Activated CD8-positive, alpha-beta memory T cell treated with anti-CD3 and anti-CD28 coated beads for 4 hours (primary cell): ENCODE measurements at places on chromosomes 6 and 20.

DNA sequence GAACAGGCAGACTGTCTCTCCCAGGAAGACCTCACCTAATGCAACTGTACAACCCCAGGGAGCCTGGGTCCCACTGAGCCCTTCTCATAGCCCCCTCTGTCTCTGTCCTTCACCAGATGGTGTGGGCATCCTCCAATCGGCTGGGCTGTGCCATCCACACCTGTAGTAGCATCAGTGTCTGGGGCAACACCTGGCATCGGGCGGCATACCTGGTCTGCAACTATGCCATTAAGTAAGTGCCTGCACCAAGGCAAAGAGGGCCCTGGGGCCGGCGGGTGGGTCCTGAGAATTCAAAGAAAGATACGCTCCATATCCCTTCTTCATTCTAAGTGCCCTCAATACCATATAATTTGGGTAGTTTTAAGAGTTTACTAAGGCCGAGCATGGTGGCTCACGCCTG is 8.3 kb downstream of the R3HDML start:
- DNase-seq: no peak

DNA sequence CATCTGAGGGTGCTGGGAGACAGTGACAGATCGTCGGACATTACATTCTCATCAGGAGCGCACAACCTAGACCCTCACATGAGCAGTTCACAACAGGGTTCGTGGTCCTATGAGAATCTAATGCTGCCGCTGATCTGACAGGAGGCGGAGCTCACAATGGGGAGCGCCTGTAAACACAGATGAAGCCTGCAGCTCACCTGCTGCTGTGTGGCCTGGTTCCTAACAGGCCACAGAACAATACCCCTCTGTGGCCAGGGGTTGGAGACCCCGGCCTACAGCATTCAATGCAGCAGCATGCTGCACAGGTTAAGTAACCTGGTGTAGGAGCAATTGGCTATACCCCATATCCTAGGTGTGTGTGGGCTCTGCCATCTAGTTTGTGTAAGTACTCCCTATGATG is 19.5 kb downstream of the ANKRD60 start:
- no peak for DNase-seq

GRCh38 chr20:2692036-2692885 is at the start of gene EBF4:
Gene EBF4, plus strand, starts transcription at chr20:2692780. Its CDS starts 866 bp downstream, at chr20:2693646.
- DNase-seq: no peak

DNA sequence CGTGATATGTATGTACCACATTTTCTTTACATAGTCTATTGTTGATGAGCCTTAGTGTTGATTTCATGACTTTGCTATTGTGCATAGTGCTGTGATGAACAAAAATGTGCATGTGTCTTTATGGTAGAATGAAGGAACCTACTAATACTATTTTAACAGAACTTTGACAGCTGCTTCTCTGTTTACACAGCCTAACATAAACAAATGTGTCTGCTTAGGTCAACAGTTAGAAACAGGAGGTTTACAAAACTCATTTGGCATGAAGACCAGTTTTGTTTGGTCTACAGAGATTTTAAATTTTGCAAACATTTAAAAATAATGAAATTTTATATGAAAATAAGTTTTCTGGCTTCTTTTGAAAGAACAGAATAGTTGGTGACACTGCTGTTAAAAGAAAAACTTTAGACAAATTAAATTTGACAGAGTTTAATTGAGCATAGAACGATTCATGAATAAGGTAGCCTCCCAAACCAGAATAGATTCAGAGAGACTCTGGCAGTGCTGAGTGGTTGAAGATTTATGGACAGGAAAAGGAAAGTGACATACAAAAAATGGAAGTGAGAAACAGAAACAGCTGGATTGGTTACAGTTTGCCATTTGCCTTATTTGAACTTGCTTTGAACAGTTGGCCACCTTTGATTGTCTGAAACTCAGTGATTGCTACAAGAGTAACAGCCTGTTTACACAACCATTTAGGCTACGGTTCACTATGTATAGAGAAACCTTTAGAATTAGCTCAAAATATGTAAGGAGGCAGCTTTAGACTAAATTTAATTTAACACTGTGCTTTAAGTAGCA is 715.8 kb upstream of the HS3ST5 start:
- no peak for DNase-seq

DNA sequence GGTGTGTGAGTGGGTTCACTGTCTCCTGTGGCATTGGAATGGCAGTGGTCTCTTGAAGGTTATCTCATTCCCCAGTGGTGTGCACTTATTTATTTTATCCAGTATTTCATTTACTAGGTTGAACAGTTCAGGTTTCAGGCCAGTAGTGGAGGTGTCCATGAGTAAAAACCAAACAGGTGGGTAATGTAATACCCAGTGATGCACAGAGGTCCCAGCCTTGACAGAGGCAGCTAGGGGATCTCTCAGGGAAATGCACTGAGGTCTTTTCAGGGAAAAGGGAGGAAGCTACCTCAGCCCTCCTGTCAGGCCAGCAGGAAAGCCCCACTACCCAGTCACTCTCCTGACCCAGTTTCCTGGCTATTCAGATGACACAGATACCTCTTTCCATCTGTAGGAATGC is 403.6 kb downstream of the UTRN start:
- no peak for DNase-seq

DNA sequence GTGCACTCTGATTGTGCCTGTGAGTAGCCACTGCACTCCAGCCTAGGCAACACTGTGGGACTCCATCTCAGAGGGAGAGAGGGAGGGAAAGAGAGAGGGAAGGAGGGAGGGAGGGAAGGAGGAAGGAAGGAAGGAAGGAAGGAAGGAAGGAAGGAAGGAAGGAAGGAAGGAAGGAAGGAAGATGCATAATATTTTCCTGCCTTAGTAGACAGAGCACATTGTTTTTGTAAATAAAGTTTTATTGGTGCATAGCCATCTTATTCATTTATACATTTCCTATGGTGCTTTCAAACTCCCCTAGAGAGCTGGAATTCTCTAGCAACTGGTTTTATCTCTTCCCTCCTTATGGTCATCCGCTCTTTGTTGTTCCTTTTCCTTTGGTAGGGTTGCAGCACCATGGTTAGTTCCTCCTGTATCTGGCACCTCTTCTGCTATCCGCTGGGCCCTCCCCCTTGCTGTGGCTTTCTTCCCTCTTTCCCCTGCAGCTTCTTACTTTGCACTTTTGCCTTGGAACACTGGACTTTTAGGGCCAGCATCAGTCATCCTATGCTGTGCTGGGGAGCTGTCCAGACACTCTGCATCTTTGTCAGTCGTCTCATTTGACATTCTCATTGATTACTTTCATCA is 20.2 kb downstream of the GPR6 start:
- no peak for DNase-seq

GRCh38 chr20:38466983-38467382 is 5.7 kb upstream of the RALGAPB start:
- no peak for DNase-seq

DNA sequence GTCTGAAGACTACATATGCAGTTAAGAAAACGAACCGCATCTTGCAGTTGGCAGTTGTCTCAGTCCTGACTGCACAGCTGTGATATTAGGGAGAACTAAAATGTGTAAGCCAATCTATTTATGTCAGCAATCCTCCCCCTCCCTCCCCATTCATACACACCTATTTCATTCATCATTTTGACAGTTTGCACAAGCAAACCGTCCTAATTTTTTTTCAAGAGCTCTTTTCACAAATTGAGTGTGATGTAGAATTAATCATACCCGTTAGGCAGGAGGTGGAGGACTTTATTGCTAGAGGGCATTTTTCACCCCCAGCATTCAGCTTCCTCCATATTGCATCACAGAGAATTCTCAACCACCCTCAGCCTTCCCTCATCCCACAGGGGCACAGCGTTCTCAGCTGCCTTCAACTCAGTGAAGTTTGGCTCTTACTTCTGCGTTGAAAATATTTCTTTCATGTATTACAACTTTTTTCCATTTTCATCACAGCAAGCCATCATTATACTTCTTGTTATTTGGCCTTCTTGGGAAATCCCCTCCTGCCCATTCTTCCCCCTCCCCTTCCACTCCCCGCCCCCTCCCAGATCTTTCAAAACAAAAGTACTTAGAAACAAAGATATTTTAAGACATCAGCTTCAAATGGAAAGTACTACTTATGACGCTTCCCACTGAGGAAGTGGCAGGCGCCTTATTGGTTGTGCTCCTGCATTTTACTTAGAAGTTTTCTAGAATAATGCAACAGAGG is 37.5 kb downstream of the NOX3 start:
- DNase-seq: peak; percentile 49

GRCh38 chr20:60867589-60867988 is 384.5 kb upstream of the CDH4 start:
- DNase-seq: no peak

DNA sequence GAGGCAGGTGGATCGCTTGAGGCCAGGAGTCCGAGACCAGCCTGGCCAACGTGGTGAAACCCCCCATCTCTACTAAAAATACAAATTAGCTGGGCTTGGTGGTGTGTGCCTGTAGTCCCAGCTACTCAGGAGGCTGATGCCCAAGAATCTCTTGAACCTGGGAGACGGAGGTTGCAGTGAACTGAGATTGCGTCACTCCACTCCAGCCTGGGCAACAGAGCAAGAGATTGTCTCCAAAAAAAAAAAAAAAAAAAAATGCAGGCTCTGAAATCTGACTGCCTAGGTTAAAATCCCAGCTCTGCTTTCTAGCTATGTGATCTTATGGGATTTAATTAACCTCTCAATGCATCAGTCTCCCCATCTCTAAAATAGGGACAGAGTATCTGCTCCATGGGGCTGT is 3.3 kb upstream of the TMEM217 start:
- no peak for DNase-seq

DNA sequence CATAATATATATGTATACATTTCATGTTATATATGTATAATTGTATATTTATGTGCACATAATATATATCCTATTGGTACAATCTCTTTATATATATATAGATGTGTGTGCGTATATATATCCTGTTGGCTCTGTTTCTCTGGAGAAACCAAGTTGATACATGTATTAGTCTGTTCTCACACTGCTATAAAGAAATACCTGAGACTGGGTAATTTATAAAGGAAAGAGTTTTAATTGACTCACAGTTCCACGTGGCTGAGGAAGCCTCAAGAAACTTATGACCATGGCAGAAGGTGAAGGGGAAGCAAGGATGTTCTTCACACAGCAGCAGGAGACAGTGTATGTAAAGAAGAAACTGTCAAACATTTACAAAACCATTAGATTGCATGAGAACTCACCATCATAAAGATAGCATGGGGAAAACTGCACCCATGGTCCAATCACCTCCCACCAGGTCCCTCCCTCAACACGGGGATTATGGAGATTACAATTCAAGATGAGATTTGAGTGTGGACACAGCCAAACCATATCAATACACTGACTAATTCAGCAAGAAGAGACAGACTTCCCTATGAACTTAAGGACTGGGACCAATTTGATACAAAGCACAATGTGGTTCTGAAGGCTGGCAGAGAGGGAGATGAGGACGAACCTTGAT is 14.0 kb downstream of the CST3 start:
- no peak for DNase-seq

- no peak for DNase-seq
Observed at GRCh38 chr6:148790817-148791216, 44.0 kb downstream of the UST start.

DNA sequence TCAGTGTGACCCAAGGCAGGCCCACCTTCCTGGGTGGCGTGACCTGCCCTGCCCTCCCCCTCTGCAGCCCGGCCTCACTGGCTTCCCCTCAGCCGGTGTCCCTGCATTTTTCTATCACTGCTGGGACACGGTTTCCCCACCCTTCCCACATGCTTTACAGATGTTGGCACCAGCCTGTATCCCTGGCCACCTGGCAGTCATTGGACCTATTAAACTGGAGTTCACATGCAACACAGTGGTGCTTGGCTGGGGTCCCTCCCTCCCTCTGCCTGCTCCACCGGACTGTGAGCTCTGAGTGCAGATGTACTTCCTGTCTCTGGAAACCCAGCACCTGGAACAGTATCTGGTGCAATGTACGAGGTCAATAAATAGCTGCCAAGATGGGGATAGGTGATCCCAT is 25.5 kb upstream of the STX16 start:
- no peak for DNase-seq

- DNase-seq: no peak
Observed at GRCh38 chr6:138582573-138582972, 83.3 kb upstream of the NHSL1 start.

DNA sequence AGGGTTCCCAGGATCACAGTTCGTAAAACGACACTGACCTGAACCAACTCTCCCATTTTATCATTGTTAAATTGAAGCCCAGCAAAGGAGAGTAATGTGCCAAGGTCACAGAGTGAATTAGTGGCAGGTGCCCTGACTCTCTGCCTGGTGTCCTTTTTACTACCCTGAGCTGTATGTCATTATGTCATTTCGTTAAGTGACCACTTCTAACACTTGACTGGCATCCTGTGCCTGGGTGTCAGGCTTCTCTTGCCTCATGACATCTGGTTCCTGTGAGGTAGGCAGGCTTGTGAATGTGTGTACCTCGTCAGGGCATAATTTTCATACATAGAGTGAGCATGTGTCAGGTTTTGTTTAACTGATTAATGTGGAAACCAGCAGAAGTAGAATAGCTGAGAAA is 48.6 kb downstream of the RALY start:
- no peak for DNase-seq

GRCh38 chr6:12361042-12361765 is 71.0 kb downstream of the EDN1 start:
- no peak for DNase-seq

DNA sequence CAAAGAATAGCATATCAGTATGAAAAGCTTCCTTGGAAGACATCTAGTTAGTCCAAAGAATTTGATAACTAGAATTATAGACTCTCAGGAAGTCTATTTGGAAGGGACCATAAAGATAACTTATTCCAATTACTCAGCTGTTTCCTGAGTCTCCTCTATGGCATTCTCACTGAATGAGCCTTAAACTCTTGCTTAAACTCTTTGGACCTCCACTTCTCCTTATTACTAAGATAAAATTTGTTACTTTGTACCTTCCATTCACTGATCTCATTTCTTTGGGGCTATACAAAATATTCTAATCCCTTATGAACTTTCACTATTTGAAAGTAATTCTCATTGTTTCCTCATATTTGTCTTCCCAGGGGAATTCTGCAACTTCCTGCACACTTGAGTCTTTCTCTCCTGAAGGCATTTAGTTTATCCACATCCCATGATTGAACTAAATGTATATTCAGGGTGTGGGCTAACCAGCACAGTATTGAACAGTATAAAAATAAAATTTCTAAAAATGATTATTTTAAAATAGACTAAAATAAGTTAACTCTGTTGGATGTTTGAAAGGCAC is 67.1 kb upstream of the NOTCH4 start:
- DNase-seq: no peak

DNA sequence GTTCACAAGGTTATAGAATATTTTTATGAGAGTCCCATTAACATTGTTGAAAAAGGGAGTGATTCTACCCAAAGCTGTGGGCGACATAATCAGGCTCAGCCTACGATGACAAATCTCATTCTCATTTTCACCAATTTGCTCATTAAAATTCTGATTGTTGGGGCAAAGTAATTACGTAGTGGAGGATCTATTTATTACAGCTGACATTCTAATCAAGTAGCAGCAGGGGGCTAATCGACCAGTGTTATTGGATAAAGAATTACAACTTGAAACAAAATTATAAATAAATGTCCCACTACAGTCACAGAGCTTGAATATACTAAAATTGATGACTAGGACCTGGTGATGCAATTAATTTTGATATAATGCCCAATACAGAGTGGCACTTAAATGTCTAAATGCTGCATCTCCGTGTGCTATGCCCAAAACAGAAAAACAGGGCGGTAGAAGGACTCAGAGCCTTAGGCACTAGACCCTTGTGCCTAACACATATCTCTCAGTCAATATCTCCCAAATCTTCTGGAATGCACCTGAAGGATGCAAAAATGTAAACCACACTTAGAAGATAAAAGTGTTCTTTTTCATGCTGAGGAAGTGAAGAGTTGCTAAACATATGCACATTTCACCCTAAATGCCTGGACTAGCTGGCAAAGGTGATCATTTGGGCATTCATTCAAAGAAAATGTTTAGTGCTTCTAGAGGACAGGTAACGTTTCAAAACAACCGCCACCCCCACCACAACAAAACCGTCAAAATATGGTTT is 88.3 kb downstream of the CD24 start:
- no peak for DNase-seq
